ENCODE measurements at places on chromosomes 12 and 14. TPM values are rescaled to one million over a fixed set of nuclear protein-coding genes. Genes with fewer than 3 reads are reported as not detected.
A peak's percentile ranks its signal among the peaks of the same experiment; 100 is the strongest.

- no peak for DNase-seq
These were observed 115.0 kb downstream of the TMEM260 start for GRCh38 chr14:56694609-56695008.

- no peak for DNase-seq
These were observed 145.0 kb downstream of the SAMD4A start for GRCh38 chr14:54711812-54712464.

Gene NTN4
- polyA plus RNA-seq, result 98.6 TPM

DNA sequence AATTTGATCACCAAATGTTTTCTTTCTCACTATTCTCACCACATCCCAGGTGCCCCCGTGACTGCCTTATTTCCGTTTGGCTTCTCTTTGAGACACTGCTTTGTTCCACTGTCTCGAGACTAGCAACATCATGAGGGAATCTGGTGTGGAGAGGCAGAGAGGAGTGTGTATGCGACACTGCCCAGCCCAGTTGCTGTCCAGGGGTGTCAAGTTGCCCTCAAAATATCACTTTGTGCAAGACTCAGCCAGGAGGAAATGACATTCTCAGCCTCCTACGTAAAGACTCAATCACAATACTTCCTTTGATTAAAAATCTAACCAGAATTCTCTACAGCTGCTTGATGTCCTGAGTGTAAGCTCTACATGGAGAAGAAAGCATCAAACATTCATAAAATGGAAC is 48.2 kb upstream of the EEA1 start:
- no peak for DNase-seq

DNA sequence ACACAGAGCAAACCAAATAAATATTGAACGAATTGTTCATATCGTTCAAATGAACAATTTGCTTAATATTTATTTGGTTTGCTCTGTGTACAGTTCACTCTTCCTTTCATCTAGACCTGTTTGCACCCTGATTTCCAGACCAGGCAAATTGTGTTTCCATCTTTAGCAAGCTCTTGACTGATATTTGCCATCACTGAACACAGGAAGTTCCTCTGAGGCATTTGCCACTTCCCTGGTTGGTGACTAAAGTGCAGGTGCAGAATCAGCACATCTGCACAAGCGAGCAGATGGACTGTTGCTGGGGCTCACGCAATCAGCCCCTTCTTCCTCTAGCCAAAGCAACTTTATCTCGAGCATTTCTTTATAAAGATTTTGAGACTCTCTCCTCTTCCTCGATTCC is 112.9 kb downstream of the DAAM1 start:
- no peak for DNase-seq

- no peak for DNase-seq
These were observed 35.7 kb downstream of the IQSEC3 start for GRCh38 chr12:101969-102878.

Gene COCH
- polyA plus RNA-seq, result 3.4 TPM

DNA sequence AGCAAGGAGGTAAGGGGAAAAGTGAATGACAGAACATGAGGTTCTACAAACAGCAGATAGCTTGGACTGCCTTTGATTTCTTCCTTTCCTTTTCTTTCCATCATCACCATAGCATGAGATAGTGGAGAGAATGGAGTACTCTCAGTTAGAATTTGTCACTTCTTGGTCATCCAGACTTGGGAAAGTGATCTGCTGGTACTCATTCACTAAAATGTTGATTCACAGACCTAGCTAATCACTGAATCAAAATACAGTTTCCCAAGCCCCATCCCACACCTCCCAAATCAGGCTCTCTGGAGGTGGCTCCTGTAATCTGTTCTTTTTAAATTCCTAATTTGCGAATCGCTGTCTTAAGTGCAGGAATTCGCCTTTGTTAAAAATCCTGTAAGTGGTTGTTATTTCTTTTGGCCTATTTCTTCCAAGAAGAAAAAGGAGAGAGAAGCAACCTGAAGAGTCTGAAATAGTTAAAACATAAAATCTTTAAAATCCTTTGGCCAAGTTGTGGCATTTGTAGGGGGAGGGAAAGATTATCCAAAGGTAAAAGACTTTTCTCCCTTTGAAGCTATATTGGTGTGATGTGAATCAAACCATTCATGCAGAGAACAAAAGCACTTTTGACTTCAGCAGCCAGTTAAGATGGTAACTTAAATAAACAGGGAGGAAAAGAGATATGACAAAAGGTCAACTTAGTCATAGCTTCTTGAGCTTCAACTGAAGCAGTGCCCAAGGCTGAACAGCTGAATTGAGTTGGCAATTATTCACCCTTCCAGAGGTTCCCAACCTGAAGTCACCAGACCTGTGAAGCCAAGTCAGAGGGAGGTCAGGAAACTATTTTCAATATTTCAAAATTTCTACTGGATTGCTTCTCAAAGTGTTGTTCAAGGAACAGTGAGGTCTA is 255.1 kb upstream of the KRR1 start:
- DNase-seq, result no peak

- no peak for DNase-seq
These were observed 14.9 kb downstream of the HOXC4 start for GRCh38 chr12:54068418-54069070.

Gene CCND2
- polyA plus RNA-seq, result 58.5 TPM

GRCh38 chr14:74612350-74613021 is 449 bp upstream of the LTBP2 start:
- peak; percentile 71 for DNase-seq

Gene MIP
- polyA plus RNA-seq, result 0.38 TPM

DNA sequence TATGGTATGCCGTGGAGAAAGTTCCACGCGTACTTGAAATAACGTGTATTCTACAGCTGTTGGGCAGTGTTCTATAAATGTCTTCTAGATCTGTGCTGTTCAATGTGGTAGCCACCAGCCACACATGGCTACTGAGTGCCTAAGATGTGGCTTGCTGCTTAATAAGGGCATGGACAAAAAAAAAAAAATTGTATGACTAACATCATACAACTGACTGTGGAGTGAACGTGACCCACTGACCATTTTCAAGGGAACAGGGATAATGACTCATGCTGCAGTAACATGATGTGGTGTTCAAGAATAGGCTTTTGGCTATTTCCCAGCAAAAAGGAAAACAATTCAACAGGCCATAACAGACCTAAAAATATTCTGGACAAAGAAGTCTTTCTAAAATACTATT is 13.0 kb downstream of the ATG14 start:
- DNase-seq, result no peak

- DNase-seq, result no peak
These were observed 68.5 kb downstream of the FBXO34 start for GRCh38 chr14:55339770-55340169.

Gene ACSS3
- 21.0 TPM for polyA plus RNA-seq

DNA sequence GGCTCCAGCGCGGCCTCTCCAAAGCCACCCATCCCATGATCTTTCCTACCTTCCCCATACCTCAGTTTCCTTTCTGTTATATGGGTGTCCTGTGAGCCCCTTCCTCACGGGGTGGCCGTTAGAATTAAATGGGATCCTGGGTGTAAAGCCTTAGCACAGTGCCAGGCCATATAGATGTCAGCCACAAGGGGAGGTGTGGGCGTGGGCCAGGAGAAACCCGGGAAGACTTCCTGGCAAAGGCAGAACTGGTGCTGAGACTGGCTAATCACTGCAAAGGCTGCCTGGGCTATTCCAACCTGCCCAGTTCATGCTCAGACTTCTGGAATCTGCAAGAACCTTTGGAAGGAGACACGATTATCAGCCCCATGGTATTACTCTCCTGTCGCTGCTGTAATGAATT is 11.0 kb upstream of the NCOR2 start:
- no peak for DNase-seq
